ENCODE measurements at places on chromosomes 1 and 21.

GRCh38 chr1:60639287-60639686 lies 443.1 kb upstream of the NFIA start:
- H3K4me3 ChIP-seq, result no peak overlapping the region
- H3K36me3 ChIP-seq, result no peaks in the 10 kb centered on the region
- no peak overlapping the region for H3K27ac ChIP-seq
- DNase-seq, result no peak
- H3K27me3 ChIP-seq, result no peaks in the 10 kb centered on the region

DNA sequence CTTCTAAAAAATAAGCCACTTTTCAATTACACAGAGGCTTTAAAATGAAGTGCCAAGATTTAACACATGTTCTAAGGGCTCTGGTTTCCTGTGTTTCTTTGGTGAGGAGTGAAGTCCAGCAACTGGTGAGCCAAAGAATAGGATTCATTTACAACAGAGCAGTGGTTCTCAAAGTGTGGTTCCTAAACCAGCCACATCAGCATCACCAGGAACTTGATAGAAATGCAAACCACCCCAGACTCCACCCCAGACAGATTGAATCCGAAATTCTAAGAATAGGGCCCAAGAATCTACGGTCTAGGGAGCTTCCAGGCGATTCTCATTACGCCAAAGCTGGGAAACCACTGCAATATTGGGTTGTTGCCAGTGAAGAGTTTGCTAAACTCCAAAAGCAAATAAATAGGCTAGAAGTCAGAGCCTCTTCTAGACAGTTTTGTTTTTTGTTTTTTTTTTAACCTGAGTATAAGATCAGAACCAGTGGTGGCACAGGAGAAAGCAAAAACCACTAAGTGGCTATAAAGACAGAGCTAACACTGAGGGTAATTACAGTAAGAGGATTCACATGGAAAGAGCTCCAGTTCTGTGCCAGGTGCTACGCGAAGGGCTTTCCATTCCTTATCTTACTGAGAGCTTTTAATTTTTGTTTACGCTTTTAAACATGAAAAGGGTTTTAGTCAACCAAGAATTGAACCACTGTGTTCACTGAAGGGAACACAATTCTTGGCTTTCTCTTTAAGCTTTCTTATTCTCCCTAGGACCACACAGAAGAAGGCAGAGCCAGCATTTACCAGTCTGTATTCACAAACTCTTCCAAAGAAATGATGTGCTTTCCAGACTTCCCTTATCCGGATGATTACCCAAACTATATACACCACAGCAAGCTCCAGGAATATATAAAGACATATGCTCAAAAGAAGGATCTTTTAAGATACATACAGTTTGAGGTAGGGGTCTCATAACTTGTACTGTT lies 42.4 kb upstream of the FMO2 start:
- DNase-seq, result no peak
- H3K4me1 ChIP-seq, result no peaks in the 10 kb centered on the region
- H3K4me3 ChIP-seq, result no peak overlapping the region

GRCh38 chr1:91872559-91873081 lies 13.3 kb downstream of the TGFBR3 start:
- peak; percentile 72 for DNase-seq
- peak overlapping the region; percentile 5 for H3K4me3 ChIP-seq
- H3K27ac ChIP-seq, result peak overlapping the region; percentile 20
- peaks cover 61% of the 10 kb centered on the region for H3K4me1 ChIP-seq
- peaks cover 25% of the 10 kb centered on the region for H3K27me3 ChIP-seq

DNA sequence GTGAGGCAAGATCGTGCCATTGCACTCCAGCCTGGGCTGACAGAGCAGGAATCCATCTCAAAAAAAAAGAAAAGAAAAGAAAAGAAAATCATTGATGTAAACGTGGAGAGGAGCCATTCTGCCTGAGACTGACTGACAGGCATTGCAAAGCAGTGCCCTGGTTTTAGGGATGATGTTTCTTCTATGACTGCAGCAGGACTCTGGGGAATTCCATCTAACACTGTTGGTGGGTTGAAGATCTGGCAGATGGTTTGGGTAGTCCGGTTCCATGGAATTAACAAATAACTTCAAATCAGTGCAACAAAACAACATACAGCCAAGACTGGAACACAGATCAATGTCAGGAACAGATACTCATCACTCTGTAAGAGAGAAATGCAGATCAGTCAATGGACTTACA lies 17.8 kb upstream of the LAMC2 start:
- no peak overlapping the region for H3K4me3 ChIP-seq
- H3K27ac ChIP-seq, result no peak overlapping the region
- peaks cover 11% of the 10 kb centered on the region for H3K27me3 ChIP-seq
- H3K36me3 ChIP-seq, result no peaks in the 10 kb centered on the region

GRCh38 chr1:202162047-202162417 lies 1.6 kb upstream of the PTPN7 start:
- H3K27ac ChIP-seq, result peak overlapping the region; percentile 99
- peak overlapping the region; percentile 98 for H3K4me3 ChIP-seq
- H3K27me3 ChIP-seq, result no peaks in the 10 kb centered on the region
- peaks cover 23% of the 10 kb centered on the region for H3K36me3 ChIP-seq

- no peak overlapping the region for H3K27ac ChIP-seq
- peaks cover 10% of the 10 kb centered on the region for H3K27me3 ChIP-seq
- H3K4me1 ChIP-seq, result no peaks in the 10 kb centered on the region
- H3K4me3 ChIP-seq, result no peak overlapping the region
Observed at GRCh38 chr1:1989789-1990188, 13.8 kb downstream of the CFAP74 start.

GRCh38 chr1:107949467-107950253 lies 15.3 kb downstream of the VAV3 start:
- no peaks in the 10 kb centered on the region for H3K36me3 ChIP-seq
- peaks cover 4% of the 10 kb centered on the region for H3K27me3 ChIP-seq
- H3K4me1 ChIP-seq, result peaks cover 19% of the 10 kb centered on the region
- no peak overlapping the region for H3K4me3 ChIP-seq

DNA sequence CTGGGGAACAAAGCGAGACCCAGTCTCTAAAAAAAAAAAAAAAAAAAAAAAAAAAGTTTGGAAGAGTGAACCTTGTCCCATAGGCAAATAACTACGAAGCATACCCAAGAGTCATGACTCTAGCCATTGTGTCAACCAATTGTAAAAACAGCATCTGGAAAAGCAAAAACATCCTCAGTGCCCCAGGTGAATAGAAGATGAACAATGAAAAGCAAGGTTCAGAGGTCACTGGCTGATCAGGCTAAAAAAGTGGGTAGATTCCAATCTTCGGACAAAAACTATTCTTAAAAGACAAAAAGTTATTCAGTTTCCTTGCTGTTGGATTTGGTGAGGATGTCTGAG lies 11.1 kb upstream of the IRF2BP2 start:
- peaks cover 5% of the 10 kb centered on the region for H3K4me1 ChIP-seq
- H3K36me3 ChIP-seq, result no peaks in the 10 kb centered on the region
- peaks cover 5% of the 10 kb centered on the region for H3K27me3 ChIP-seq
- H3K27ac ChIP-seq, result no peak overlapping the region
- no peak overlapping the region for H3K4me3 ChIP-seq

GRCh38 chr1:185044387-185044786 lies 971 bp upstream of the RNF2 start:
- H3K27ac ChIP-seq, result peak overlapping the region; percentile 75
- peaks cover 28% of the 10 kb centered on the region for H3K4me1 ChIP-seq
- H3K27me3 ChIP-seq, result peaks cover 4% of the 10 kb centered on the region
- peaks cover 2% of the 10 kb centered on the region for H3K36me3 ChIP-seq
- H3K4me3 ChIP-seq, result peak overlapping the region; percentile 91

GRCh38 chr1:203451836-203452784 lies 23.5 kb upstream of the PRELP start:
- no peak for DNase-seq
- peaks cover 46% of the 10 kb centered on the region for H3K27me3 ChIP-seq
- no peaks in the 10 kb centered on the region for H3K4me1 ChIP-seq
- H3K27ac ChIP-seq, result no peak overlapping the region

DNA sequence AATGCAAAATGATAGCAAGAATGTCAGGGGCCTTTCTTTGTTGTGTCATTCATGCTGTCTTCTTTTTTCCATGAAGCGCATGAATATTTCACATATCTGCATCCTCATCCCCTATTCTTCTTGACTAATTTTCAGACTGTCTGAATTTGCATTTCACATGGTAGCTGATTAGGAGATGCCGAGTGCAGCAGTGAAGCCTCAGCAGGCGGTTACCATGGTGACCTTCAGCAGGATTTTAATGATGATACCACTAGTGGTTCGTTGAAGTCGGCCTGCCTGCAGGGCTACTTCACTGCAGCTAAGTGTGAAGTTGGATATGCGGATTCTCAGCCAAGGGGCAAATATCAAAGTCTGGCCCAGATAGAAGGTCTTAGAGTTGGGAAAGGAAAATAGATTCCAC lies 141.8 kb downstream of the NEK7 start:
- H3K27ac ChIP-seq, result no peak overlapping the region
- H3K36me3 ChIP-seq, result peaks cover 40% of the 10 kb centered on the region
- H3K4me3 ChIP-seq, result no peak overlapping the region
- no peaks in the 10 kb centered on the region for H3K4me1 ChIP-seq
- H3K27me3 ChIP-seq, result no peaks in the 10 kb centered on the region

GRCh38 chr1:57632401-57632800 lies 208.5 kb upstream of the DAB1 start:
- H3K27me3 ChIP-seq, result no peaks in the 10 kb centered on the region
- H3K4me1 ChIP-seq, result no peaks in the 10 kb centered on the region
- H3K4me3 ChIP-seq, result no peak overlapping the region
- no peak for DNase-seq
- no peak overlapping the region for H3K27ac ChIP-seq

- H3K4me3 ChIP-seq, result no peak overlapping the region
- H3K36me3 ChIP-seq, result peaks cover 2% of the 10 kb centered on the region
- no peak overlapping the region for H3K27ac ChIP-seq
- no peak for DNase-seq
- H3K27me3 ChIP-seq, result no peaks in the 10 kb centered on the region
- no peaks in the 10 kb centered on the region for H3K4me1 ChIP-seq
Observed at GRCh38 chr1:19749685-19750084, 50.0 kb downstream of the TMCO4 start.

DNA sequence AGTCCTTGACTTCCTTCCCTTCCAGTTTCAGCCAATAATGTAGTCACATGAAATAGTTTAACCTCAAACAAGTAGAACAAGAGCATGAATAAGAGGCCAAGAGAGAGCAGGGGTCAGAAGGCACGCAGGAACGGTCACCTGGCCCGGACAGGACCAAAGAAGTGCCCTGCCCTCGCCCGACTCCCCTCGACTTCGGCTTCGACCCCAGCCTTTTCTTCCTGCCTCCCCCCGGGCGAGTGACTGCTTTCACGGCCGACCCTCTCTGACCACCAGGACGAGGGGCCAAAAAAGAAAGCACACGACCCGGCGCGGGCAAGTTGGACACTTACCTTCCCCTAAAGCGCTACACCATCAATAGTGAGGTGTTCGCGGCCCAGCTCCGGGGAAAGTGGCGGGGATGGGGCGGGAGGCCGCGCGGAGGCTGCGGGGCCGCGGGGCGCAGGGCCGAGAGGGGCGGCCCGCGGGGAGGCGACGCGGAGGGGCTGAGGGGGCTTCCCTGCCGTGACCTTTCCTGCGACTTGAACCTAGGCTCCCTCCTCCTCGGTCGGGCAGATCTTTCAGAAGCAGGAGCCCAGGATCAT lies 519 bp downstream of the RERE start:
- H3K36me3 ChIP-seq, result peaks cover 2% of the 10 kb centered on the region
- H3K27me3 ChIP-seq, result peaks cover 11% of the 10 kb centered on the region
- peaks cover 44% of the 10 kb centered on the region for H3K4me1 ChIP-seq
- DNase-seq, result peak; percentile 50
- peak overlapping the region; percentile 91 for H3K4me3 ChIP-seq

DNA sequence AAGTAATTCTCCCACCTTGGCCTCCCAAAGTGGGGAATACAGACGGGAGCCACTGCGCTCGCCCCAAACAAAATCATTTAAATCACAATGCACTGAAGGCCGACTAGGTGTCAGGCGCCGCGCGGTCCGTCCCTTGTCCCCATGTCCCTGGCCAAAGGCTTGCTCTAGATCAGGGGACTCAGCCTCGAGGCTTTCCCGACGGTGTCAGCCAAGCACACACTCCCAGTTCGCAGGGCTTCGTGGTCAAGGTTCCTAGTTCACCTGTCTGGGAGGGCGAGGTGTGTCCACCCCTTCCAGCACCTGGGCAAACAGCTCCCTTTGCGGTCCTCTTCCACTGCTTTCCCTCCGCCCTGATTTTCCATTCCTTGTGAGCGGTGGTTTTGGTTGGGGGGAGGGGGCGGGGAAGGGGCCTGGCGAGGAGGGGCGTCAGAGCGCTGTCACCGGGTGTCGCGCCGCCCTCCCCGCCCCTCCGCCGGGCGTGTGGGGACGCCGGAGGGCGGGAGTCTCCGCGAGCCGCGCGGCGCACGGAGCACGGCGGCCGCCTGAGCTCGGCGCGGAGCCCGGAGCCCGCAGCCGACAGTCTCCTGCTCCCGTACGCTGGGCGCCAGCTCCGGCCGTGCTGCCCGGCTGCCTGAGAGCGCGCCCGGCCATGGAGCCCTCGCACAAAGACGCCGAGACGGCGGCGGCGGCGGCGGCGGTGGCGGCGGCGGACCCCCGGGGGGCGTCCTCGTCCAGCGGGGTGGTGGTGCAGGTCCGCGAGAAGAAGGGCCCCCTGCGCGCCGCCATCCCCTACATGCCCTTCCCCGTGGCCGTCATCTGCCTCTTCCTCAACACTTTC lies at the start of gene STUM:
Gene STUM, plus strand, starts transcription at position 509 of the 838 bp plus-strand sequence. Its CDS starts 141 bp downstream, at position 650.
- peaks cover 79% of the 10 kb centered on the region for H3K27me3 ChIP-seq
- H3K36me3 ChIP-seq, result no peaks in the 10 kb centered on the region
- peaks cover 10% of the 10 kb centered on the region for H3K4me1 ChIP-seq

DNA sequence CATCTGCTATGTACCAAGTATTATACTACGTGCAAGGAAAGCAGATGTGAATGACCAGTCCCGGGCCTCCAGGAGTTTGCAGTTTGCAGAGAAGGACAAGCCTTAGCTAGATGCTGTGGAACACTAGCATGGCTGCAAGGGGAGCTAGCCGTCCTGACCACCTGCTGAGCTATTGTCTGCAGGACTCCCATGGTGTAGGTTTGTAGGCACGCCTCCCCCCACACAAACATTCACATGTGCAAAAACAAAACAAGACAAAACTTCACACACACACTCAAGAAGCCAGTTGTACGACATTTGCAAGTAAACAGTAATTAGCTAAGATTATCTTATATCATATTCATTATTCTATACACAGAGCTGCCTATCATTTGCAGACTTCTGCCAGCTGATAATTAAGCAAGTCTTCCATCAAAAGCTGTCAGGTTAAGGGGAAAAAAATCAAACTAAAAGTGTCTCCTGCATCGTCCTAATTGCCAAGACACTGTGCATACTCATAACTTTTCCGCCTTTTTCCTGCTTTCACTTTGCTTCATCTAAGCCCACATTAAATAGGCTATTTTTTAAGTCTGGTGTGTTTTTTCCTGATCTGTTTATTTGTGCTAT lies 10.7 kb upstream of the HNRNPU start:
- H3K4me1 ChIP-seq, result no peaks in the 10 kb centered on the region
- DNase-seq, result no peak

- no peak for DNase-seq
- H3K27me3 ChIP-seq, result peaks cover 40% of the 10 kb centered on the region
- no peak within 1 kb of the TSS for H3K27ac ChIP-seq
- H3K36me3 ChIP-seq, result no peaks in the 10 kb centered on the region
Observed at GRCh38 chr1:36125129-36125991, at the start of gene COL8A2. TSS of gene COL8A2 (minus strand) at chr1:36125222. CDS start at chr1:36100242, 24,980 bp downstream.

DNA sequence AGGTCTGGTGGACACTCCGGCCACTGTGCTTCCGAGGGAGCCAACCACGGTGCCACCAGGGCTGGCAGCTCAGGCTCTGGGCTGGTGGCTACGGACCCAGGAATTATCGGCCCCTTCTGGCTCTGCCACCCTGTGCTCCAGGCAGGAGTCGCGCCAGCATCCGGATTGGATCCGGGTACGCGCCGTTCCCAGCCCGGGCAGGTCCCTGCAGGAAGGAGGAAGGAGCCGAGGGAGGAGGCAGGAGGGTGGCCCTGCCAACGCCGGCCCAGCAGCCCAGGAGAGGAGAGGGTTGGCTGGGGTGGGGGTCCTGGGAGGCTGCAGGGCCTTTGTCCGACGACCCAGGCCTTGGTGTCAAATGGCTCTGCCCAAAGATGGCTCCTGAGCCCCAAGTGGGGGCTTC lies 160.5 kb downstream of the CASZ1 start:
- no peak overlapping the region for H3K4me3 ChIP-seq
- H3K4me1 ChIP-seq, result no peaks in the 10 kb centered on the region
- DNase-seq, result no peak
- no peaks in the 10 kb centered on the region for H3K36me3 ChIP-seq

Measured in activated CD8-positive, alpha-beta memory T cell treated with anti-CD3 and anti-CD28 coated beads, Interleukin-2, amount 10 ng/mL, durations not matched to agents 7 days and 5 days (primary cell).